ENCODE measurements at places on chromosomes 1 and 21.

DNA sequence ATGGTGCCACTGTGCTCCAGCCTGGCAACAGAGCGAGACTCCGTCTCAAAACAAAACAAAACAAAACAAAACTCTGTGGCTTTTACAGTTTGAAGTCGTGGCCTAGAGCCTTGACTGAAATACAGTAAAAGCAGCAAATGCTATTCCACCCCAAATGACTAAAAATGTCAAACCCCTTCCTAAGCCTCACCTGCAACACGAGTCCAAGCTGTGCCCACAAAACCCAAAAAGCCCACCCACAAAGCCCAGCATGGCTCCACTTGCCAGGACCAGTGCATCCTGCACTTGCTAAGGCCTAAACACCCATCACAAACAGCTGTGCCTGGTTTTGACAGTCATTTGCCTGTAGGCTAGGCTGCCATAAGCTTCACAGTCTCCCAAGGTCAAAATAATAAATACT, 21.3 kb downstream of the VAV3 start:
- DNase-seq: no peak

- DNase-seq: no peak
Observed at GRCh38 chr1:234836776-234837357, 226.9 kb upstream of the IRF2BP2 start.

- no peak for DNase-seq
Observed at GRCh38 chr1:244212219-244212618, 161.1 kb downstream of the ZBTB18 start.

DNA sequence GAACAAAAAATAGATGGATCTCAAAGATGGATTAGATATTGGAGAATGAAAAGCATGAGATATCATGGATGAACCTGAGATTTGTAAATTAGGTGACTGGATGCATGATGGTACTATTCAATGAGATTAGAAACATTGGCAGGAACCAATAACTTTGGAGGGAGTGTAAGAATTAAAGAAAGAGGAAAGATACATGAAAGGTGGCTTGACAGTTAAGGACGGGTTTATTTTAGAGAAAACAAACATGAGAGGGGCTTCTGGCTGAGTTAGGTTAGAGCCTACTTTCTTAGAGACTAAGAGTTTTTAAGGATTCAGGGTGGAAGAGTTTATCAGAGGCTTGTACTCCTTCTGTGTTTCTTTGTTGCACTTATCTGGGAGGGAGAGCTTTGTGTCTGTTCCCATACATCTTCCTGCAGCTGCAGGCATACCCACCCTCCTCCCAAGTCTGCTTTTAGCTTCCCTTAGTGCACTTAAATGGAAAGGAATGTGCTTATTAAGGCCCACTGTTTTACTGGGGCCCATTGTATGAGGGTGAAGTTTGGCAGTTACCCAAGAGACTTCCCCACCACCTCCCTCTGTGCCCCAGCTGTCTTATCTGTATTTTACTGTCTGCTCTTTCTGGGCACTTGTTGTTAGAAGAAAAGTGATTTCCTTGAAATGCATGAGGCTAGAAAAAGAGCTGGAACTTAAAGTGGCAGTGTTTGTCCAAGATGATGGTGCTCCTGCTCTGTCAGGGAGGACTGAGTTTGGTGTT, 26.1 kb upstream of the CR2 start:
- no peak for DNase-seq

DNA sequence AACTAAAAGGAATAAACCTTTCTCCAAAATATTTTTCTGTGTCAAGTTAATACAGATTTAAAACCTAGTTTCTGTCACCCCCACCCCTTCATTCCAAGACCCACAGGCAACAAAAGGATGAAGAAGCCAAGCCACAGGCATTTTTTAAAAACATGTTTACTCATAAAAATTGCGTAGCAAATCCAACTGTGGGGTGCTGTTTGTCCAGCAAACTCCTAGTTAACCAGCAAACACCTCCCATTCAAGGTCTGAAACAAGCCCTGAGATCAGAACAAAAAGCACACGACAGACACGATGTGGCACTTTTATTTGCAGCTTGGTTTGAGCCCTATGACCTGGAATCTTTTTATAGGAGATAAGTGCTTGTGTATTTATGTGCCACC, 149.9 kb upstream of the CAMK1G start:
- peak; percentile 55 for DNase-seq

All from renal cortical epithelial cell (primary cell).